Dermis blood vessel endothelial cell (primary cell): ENCODE measurements at places on chromosomes 7 and 10.

DNA sequence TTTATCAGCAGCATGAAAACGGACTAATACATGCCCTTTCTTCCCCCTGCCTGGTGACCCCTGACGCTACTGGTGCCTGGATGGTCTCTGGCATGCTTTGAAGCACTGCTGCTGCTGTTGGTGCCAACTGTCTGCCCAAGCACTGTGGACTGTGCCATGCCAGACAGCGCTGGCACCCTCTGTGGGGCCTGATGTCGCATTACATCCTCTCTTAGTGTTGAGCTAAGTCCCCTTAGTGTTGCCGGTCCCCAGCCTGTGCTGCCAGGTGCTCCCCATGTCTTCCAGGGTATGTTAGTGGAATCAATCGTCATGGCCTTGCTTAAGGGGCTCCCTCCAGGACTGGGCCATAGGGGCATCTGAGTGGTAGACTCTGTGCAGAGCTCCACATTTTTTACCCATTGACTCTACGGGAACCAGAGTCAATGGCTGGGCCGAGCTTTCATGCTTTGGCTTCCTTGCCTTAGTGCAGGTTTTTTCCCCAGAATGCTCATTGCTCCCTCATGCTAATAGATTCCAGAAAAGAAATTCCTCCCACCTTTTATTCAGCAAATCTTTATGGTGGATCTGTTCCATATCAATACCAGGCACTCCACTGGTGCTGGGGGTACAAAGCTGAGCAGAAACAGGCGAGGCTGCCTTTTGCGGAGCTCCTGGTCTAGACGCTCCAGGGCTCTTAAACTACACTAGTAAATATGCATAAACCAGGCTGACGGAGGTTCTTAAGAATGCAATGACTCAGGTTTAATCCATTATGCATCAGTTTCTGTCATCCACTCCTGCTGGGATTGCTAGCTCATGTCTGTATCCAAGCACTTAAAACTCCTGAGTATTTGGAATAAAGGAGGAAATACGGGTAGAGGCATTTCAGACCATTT, 21.8 kb upstream of the MRC1 start:
- peak; percentile 75 for DNase-seq

DNA sequence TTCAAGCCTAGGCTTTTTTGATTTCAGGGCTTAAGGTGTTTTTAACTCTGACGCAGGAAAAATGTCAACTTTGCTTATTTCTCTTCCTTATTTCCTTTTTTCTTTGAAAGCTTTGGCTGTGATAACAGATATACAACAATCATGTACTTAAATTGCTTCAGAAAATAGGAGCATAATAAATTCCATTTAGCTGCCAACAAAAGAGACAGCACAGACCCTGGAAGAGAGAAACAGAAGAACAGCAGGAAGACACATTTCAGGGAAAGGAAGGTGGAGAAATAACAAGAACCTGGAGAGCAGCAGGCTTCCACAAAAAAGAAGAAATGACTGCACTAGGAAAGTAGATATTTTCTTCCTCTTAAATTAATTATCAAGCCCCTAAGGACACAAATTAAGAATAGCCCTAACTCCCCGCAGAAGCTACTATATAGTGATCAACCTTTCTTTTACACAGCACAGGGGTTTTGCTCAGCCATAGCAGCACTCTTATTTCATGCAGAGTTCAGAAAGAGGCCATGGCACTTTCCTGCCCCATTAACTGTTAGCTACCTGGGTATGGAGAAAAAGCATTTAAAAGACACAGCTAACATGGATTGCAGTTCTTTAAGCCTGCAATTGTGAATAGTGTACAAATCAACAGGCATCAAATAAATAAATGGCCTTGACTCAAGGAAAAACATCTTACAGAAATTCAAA, 61.5 kb downstream of the IQUB start:
- DNase-seq: no peak

- peak; percentile 52 for DNase-seq
These were observed 174.2 kb downstream of the KIAA1217 start for GRCh38 chr10:24382979-24383663.

DNA sequence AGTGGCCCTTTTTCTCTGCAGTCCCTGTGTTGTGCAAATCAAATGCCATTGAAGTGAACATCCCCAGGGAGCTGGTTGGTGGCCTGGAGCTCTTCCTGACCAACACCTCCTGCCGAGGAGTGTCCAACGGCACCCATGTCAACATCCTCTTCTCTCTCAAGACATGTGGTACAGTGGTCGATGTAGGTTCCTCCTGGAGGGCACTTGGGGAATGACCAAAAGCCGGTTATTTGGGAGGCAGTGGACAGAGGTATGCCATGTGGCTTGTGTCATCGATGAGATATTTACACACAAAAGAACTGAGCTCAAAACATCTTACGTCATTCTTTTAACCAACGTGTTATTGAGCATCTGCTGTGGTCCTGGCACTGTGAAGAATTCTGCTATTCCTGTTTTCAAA, 19.7 kb downstream of the OIT3 start:
- no peak for DNase-seq

DNA sequence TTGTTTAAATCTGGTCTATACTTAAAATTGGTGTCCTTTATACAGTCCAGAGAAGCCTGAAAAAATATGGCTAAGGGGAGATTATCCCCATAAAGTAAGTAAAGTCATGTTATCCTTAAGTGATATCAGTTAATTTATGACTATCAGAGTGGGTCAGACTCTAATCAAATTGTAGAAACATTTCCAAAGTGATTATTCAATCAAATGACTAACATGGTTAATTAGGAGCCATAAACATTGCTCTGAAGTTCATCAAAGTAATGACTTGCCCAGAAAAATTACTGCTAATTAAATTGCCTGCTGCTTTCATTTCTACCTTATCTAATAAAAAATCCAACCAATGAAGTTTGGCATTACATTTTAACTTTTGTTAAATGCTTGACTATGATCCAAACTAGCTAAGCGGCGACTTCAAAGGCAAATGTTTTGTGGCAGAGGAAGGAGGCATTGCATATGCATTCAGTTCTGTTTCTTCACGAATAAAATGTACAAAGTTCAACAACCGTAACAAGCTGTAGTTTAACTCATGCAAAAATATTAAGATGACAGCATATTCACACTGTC, 76.7 kb downstream of the ETV1 start:
- no peak for DNase-seq

DNA sequence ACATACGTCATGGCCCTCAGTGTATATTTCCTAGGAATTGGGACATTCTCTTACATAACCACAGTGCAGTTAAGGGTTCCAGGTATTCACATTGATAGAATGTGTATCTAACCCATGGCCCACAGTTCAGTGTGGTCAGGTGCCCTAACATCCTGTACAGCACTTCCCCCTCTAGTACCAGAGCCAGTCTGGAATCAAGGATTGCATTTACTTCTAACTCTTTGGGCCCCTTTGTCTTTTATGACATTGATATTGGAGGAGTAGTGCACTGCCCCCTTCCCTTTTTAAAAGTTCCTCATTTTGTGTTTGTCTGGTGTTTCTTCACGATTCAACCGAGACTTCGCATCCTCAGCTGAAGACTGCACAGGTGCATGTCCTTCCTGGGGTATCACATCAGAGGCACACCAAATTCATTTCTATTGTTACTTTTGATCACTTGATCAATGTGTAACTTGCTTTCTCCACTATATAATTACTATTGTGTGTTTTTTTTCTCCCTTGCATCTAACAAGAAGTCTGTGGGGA, 22.4 kb upstream of the NPFFR1 start:
- DNase-seq: no peak

DNA sequence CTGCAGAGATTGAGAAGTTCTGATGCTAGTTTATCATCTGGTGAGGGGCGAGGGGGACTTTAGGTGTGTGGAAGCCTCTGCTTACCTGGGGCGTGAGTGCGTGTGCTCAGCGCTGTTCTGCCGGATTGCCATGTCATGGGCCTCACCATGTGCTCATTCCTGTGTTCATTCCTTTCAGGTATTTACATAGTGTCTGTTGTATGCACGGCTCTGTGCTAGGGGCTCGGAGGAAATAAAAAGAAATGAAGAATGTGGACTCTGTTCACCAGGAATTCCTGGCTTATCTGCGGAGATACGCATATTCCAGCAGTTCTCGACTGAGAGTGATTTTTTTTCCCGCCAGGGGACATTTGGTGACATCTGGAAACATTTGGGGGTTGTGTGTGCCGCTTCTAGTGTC, 152.0 kb downstream of the CAMK1D start:
- no peak for DNase-seq

GRCh38 chr10:27857616-27858015, 112.0 kb upstream of the MKX start:
- DNase-seq: peak; percentile 4

- no peak for DNase-seq
These were observed 462.5 kb downstream of the TNS3 start for GRCh38 chr7:47119261-47119865.

DNA sequence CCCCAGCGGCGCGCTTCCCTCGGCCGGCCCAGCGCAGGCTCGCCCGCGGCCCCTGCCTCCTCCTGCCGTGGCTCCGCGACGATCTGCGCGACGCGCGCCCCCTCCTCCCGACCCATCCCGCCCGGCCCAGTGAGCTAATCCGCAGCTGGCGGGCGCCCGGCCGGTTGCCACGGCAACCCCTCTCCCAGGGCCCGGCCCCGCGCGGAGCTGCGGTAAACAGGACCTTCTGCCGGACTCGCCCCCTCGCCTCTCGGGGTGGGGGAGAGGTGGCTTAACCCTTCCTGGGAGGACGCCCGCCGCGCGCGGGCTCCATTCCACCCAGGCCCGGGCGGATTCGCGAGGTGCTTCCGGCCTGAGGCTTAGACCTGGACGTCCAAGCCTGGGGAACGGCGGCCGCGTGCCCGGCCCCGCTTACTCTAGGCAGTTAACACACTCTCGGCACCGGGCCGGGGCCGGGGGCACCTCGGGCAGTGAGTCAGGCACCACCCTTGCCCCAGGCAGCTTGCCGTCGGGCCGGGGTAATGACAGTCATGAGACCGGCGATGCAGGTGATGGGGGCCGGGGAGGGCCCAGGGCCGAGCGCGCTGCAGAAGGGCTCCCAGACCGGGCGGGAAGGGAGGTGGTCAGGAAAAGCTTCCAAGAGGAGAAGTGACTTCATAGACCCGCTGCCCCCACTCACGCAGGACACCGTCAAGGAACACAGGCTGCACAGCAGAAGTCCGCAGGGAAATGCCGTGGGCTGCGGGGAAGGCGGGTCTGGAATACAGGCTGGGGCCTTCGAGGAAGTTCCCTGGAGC, at the start of gene DENND2A:
Gene DENND2A (minus strand): TSS at position 87 of the 797 bp plus-strand sequence. CDS start 38,416 bp downstream, outside the sequence.
- DNase-seq: no peak

GRCh38 chr7:3270362-3270761, 30.7 kb upstream of the SDK1 start:
- no peak for DNase-seq

GRCh38 chr10:110498982-110499795, 1.5 kb downstream of the DUSP5 start:
- DNase-seq: peak; percentile 74

DNA sequence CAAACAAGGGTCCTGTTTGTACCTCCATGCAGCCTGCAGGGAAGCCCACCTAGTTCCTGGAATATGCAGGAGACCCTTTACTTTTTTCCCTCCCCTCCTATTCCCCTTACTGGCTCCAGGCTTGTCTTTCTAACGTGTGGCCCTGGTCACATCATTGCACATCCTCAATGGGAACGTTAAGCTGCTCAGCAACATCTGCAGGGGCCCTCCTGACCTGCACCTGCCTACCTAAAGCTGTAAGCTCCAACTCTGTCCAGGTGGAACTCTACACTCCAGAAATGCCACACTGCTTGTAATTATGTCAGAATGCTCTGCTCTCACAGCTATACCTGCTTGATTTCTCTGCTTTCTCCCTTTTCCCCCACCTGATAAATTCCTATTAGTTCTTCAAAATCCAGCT, 72.1 kb downstream of the ARMC3 start:
- no peak for DNase-seq

DNA sequence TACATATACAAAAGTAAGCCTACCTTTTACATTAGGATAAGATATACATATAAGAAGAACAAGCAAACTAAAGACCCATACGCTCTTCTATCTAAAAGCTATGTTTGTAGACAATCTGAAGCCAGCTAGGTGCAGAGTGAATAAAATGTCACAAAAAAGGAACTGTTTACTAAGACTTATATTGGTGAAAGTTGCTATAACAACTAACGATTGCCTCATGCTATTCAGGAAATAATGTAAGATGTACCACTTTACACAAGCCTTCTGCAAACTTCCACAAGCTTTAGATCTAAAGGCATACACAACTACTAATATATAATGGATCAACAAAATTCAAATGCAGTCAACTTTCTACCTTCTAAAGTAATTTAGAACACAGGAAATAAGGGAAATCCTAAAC, 175.1 kb downstream of the SRPK2 start:
- DNase-seq: no peak
